ENCODE measurements at places on chromosomes 2 and 18.

GRCh38 chr2:208722731-208723130, 316.1 kb downstream of the PTH2R start:
- no peak for DNase-seq

GRCh38 chr2:52844701-52845423, 922.7 kb upstream of the CHAC2 start:
- no peak for DNase-seq

- no peak for DNase-seq
Measured at GRCh38 chr2:40653829-40654228, 201.9 kb upstream of the SLC8A1 start.

DNA sequence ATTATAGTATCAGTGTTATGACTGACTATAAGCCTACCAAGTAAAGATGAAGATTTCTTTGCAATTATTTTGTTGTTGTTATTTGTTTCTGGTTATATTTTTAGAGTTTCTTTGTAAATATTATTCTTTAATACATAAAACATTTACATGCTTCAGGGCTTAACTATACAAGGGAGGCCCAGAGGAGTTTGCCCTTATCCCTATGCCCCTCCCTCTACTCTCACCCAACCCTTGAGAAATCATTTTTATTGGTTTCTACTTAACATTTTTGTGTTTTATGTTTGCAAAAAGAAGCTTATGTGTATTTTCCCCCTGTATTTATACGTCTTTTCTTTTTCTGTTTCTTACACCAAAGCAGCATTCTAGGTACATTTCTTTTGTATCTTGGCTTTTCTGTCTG, 30.5 kb downstream of the MRPS9 start:
- DNase-seq, result no peak

GRCh38 chr2:157307021-157307420, 18.6 kb downstream of the ERMN start:
- DNase-seq, result no peak

DNA sequence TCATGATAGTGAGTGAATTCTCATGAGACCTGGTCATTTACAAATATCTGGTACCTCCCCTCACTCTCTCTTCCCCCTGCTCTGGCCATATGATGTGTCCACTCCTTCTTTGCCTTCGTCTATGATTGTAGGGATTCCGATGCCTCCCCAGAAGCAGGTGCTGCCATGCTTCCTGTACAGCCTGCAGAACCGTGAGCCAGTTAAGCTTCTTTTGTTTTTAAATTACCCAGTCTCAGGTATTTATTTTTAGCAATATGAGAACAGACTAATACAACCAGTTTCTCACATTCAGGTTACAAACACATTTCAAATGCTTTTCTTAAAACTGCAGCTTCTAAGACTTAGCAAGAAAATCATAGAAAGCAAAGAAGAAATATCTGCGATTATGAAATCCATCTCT, 321.2 kb upstream of the CDH7 start:
- no peak for DNase-seq

DNA sequence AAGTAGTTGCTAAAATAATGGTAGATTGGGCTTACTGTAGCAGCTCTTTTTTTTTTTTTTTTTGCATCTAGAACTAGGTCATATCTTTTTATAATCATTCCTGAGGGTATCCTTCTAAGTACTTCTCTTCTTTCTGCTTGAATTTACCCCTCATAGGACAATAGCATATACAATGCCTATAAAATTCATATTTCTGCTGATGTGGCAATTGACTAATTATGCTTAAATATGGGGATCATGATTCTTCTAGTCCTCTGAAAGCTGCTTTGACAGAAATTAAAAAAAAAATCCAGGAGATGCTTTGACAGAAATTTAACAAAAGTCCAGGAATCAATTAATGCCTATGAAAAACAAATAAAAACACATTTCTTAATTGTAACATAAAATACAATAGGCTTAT, 358.4 kb downstream of the CCDC85A start:
- DNase-seq, result no peak

GRCh38 chr2:31580321-31581117, at the start of gene SRD5A2:
Gene SRD5A2, minus strand, starts transcription at chr2:31580938. Its CDS starts 38 bp downstream, at chr2:31580900.
- DNase-seq, result no peak

DNA sequence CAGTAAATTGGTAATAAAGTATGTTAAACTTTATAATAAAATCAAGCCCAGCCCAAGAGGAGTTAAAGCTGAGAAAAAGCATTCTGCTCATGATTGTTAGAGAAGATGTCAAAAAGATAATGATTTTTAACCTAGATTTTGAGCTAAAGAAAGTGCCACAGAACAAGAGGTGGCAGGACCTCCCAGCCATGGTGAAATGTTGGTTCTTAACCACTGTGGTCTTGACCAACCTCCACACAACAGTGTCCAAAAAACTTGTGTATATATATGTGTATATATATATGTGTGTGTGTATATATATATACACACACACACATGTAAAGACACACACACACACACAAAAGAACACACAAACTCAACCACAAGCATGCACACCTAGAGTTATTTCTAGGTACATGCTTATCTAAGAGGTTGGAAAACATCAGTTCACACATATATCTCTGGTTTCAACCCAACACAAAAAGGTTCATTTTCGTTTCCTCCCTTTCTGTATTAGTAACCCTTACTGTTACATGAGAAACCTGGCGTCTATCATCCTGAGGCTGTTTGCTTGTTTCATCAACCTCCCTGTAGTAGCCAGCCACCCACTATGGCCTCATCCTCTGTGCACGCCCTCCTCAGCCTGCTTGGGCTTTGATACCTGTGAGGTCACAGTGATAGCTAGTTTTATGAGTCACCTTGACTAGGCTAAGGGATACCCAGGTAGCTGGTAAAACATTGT, 631.8 kb upstream of the ID2 start:
- DNase-seq, result peak; percentile 22

DNA sequence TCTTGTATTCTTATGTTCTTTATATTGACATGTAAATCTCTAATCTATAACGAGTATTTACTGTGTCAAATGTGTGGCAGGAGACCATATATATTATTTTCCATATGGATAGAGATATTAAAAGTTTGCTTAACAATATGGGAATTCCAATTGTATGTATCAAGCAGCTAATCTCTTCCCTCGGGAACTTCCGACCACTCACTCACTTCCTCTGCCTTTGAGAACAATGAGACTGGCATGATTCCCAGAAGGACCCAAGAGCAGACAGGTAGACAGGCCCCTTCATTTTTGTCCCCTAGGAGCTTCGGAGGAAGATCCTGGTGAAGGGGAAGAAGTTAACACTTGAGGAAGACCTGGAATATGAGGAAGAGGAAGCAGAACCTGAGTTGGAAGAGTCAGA, 24.1 kb downstream of the PLCD4 start:
- no peak for DNase-seq

GRCh38 chr2:45930396-45930792, 278.9 kb downstream of the PRKCE start:
- no peak for DNase-seq

- no peak for DNase-seq
Measured at GRCh38 chr2:23659328-23659727, 267.6 kb downstream of the ATAD2B start.

DNA sequence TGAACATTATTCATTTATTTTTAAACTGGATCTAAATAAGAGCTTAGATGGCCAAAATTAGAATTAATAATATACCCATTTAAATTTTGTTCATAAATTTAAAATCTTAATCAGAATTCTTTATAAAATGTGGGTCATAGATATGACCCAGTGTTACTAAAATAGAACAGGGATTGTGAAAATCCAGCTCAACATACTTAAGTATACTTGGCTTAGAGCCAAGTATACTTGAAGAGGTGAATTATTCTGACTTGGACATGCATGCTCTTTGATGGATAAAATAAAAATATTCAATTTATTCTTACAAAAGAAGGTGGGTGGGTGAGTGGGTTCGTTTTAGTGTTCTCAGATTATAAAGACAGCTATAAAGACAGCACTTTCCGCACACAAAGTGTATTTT, 70.7 kb downstream of the SPOPL start:
- DNase-seq, result no peak

DNA sequence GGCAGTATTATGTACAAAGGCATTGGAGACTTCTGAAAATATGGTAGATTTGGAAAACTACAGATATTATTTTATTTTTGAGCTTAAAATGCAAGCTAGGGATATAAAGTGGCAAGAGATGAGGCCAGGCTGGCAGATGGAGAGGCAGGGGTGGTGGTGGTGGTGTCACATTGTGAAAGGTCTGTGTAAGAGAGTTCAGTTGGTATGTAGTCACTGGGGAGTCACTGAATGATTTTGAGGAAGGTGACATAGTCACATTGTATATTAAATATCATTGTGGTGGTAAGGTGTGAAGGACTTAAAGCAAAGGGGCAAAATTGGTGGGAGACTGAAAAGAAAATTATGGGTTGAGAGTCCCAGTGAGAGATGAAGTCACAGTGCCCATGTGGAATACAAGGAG, 82.5 kb downstream of the DIS3L2 start:
- DNase-seq, result no peak

- DNase-seq, result no peak
Measured at GRCh38 chr2:128157644-128158043, 66.6 kb downstream of the UGGT1 start.

- no peak for DNase-seq
Measured at GRCh38 chr18:78770139-78770822, 209.3 kb upstream of the SALL3 start.

DNA sequence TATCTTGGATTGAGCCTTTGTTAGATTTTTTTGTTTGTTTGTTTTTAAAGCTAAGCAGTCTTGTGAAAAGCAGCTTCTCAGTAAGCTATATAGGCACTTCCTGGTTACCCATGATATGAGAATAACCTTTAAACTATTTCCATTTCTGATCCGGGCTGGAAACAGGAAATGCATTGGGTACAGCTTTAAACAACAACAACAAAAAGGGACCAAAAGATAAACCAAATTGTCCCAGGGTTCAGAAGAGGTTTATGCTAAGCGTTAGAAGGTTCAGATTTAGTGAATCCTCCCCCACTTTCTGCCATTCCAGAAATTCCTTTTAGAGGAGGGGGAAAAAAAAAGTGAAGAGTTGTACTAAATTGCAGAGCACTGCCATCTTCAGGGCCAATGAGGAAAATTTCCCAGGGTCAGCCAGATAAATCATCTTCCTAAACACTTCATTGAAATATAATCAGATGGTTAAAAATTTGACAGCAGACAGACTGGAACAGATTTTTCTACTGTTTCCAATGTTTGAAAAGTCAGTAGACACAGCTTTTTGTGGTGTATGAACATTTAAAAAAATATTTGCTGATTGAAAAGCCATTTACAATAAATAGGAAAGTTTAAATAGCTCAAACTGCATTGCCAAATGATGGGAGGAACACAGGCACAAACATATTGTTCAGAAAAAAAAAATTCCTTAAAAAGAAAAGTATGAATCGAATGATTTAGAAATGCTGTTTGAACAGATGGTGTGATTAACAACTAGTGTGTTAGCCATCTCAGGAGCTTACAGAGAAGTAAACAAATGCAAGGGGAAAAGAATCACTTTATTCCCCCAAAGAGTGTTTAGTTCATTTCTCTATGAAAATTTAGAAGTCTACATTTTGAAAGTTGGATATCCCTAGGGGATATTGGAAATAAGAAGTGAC, 189.9 kb upstream of the TANK start:
- DNase-seq, result no peak

GRCh38 chr2:175786471-175787124, 215.5 kb downstream of the LNPK start:
- no peak for DNase-seq

GRCh38 chr2:172038604-172039003, 38.9 kb downstream of the METAP1D start:
- no peak for DNase-seq

GRCh38 chr2:28594332-28595108, 98.7 kb downstream of the PLB1 start:
- peak; percentile 68 for DNase-seq

DNA sequence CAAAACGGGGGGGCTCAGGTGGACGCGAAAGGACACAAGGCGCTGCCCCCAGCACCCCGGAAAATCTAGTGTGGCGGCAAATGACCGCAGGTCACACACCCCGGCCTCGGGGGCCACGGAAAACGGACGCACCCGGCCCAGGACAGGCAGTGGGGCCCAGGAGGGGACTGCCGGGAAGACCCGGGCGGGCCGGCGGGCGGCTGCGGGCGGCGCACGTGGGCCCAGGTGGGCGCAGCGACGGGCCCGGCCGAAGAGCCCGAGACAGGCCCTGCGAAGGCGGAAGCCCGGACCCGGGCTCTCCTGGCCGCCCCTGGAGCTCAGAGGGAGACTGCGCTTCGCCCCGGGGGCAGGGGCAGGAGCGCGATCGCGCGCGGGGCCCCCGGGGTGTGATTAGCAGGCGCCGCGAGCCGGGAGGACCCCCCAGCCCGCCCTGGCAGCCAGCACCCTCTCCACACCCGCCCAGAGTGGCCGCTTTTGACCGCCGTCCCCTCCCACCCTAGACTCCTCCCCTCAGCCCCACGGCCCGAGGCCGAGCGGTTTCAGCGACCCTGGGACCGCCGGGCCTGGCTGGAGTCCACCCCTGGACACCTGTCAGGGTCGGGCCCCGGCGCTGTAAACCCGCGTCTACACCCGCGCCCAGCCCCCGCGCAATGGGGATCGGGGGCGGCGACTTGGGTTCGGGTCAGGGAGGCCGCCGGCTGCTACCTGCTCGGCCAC, 773 bp downstream of the MBP start:
- DNase-seq, result no peak

- DNase-seq, result no peak
Measured at GRCh38 chr2:80053522-80054345, 250.8 kb downstream of the LRRTM1 start.

DNA sequence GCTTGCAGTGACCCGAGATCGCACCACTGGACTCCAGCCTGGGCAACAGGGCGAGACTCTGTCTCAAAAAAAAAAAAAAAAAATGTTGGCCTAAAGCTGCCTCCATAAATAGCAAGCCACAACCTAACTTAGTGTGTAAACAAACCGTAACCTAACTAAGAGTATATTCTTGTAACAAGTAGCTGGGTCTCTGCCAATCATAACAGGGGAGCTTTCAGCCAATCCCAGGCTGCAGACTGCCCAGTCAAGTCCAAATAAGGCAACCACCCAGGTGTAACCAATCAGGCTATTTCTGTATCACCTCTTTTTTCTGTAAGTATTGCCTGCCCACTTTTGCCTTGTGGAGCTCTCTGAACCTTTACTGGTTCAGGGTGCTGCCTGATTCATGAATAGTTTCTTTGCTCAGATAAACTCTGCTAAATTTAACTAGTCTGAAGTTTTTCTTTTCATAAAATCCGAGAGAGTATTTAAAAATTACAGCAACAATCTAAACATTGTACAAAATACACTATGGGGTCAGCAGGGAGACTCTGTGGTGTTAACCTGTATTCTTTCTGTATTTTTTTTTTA, 4.5 kb downstream of the PSTPIP2 start:
- no peak for DNase-seq

Data from GM12892 (cell line).